Stimulated activated CD8-positive, alpha-beta memory T cell treated with anti-CD3 and anti-CD28 coated beads, Interleukin-15, amount 100 ng/mL, for 4 hours (primary cell): ENCODE measurements at places on chromosomes 4 and X.

DNA sequence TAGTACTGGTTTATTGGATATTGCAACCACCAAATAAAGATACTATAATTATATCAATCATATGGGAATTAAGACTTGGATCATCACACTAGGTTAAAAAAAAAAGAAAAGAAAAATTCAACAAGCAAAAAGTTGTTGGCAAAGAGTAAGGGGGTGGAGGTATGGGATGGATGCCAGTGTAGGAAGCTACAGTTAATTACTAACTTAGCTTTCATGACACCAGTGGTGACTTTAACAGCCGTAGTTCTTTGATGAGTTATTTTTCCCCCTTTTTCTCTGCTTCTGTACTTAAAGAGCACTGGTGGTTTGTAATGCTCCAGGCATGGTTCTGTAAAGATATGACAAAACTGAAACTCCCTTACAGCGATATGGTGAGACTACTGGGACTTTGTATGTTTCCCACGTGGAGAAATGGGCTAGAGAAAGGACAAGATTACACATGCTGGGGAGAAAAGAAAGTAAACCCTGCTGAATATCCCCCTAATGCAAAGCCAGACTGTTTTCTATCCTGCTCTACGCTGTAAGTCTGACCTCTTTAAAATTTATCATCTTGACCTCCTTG, 210.8 kb downstream of the SPOCK3 start:
- no peak for DNase-seq

DNA sequence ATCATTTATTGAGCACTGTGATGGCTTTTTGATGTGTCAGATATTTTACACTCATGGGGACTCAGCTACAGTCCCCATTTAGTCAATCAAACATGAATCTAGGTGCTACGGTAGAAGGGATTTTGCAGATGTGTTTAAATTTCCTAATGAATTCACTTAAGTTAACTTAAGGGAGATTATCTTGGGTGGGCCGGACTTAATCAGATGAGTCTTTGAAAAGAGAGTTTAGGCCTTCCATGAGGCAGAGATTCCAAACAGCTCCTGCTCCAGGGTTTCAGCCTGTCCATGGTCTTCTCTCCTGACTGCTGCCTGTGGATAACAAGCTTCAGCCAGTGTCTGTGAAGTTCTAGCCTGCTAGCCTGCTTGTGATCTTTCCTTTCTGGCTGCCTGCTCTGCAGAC, 202.4 kb downstream of the IDS start:
- DNase-seq: no peak

DNA sequence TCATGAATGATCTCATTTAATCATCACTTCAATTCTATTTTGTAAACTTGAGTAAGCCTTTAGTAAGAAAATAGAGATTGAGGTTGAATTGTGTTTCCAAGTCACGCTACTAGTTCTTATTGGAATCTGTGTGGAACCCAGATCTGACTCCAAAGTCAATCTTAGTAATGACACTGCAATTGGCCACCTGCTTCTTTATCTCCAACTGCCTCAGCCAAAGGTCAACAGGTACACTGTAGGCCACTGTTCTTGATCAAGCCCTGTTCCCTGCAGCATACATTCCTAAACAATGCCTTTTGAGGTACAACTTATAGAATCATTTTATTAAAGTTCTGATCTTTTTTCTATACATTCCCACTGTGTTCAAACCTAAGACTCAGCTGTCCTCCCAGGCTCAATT, 45.5 kb upstream of the CXCL13 start:
- no peak for DNase-seq

DNA sequence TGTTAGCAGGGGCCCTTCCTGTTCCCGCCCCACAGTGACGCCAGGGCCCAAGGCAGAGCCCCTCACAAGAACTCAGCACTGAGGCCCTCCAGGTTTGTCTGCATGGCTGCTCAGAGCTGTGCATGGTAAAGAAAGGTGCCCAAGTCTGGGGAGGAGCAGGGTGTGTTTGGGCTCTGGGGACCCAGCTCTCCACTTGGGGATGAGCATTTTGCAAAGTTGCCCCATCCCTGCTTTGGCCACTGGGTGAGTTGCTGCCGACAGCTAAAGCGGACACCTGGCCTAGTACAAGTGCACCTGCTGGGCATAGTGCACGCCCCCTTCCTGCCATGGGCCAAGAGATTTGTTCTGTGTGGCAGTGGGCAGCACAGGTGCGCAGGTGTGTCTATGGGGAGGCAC, 2.0 kb upstream of the MXD4 start:
- no peak for DNase-seq

GRCh38 chr4:39541987-39542610, 14.9 kb upstream of the UGDH start:
- DNase-seq: no peak

DNA sequence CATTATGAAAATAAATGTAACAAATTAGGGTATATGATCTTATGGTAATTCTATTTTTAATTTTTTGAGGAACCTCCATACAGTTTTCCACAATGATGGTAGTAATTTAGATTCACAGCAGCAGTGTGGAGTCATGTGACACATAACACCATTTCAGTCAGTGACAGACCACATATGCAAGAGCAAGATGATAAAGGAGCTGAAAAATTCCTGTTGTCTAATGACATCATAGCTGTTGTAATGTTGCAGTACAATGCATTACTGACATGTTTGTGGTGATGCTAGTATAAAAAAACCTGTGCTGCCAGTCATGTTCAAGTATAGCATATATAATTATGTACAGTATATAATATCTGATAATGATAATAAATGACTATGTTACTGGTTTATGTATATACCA, 28.5 kb downstream of the EMCN start:
- no peak for DNase-seq
